ENCODE measurements at places on chromosomes 12 and 14. TPM values are rescaled to one million over a fixed set of nuclear protein-coding genes. Genes with fewer than 3 reads are reported as not detected.
A peak's percentile ranks its signal among the peaks of the same experiment; 100 is the strongest.

CELA1 gene
- not detected for total RNA-seq

FAM186B gene
- 0.30 TPM for total RNA-seq

GPRC5D gene
- not detected for total RNA-seq

OTUB2 gene
- total RNA-seq = 0.37 TPM

CISTR gene
- total RNA-seq = 0.80 TPM

ASCL1 gene
- not detected for total RNA-seq

ZNF268 gene
- total RNA-seq = 11.7 TPM

- H3K27me3 ChIP-seq = peaks cover 70% of the 10 kb centered on the region
- H3K36me3 ChIP-seq = no peaks in the 10 kb centered on the region
- no peak overlapping the region for H3K27ac ChIP-seq
- DNase-seq = no peak
These were observed 11.1 kb downstream of the KRT77 start for GRCh38 chr12:52692254-52692653.

DNA sequence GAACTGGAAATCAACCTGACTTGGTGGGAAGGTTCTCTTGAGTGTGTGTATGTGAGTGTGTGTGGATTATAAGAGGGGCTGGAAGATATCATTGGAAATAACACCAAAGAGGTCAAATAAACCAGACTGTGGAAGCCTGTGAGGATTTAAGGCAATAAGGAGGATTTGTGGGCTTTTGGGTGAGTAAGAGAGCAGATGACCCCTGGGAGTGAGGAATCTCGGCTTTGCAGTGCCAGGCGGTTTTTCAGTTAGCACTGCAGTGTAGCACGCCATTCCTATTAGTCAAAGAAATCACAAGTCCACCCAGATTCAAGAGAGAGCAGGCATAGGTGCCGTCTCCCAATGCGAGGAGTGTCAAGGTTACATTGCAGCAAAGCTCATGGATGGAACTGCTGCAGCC is 63.3 kb downstream of the CALM1 start:
- H3K4me1 ChIP-seq = peaks cover 5% of the 10 kb centered on the region
- H3K27me3 ChIP-seq = no peaks in the 10 kb centered on the region
- DNase-seq = no peak
- no peak overlapping the region for H3K4me3 ChIP-seq
- H3K36me3 ChIP-seq = no peaks in the 10 kb centered on the region
- no peak overlapping the region for H3K27ac ChIP-seq

DNA sequence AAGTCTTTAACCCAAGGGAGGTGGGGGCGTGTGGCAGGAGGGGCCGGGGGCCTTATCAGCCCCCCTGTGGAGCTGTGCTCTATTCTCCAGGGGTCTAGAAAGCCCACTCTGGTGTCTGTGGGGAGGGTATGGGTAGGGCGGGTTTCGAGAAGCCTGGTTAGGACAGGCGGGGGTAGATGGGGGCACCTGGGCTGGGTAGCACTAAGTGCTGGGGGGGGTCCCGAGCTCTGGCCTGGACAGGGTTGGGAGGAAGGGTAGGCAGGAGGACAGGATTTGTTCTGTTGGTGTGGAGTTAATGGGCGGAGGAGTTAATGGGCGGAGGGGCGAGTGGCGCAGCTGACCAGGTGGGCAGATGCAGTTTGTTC is 2.0 kb downstream of the PACS2 start:
- H3K4me1 ChIP-seq = peaks cover 25% of the 10 kb centered on the region
- H3K36me3 ChIP-seq = no peaks in the 10 kb centered on the region
- H3K27me3 ChIP-seq = no peaks in the 10 kb centered on the region
- no peak for DNase-seq

DNA sequence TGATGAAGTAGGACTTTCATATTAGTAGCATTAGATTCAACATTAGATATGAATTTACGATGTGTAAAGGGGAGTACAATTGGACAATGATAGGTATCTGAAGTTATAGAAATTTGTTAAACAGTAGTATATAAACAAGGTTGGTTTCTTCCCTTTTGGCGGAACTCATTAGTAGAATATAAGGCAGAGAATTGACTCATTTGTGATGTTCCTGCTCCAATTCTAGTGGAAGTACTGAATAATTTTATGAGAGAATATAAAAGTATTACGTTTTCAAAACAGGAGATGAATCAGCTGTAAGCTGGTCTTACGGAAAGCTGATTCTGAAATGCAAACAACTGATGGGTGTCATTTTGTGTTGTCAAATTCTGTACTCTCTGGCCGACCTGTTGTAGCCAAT is 13.4 kb downstream of the ZC3H14 start:
- peaks cover 100% of the 10 kb centered on the region for H3K36me3 ChIP-seq
- no peak for DNase-seq
- H3K27me3 ChIP-seq = no peaks in the 10 kb centered on the region
- H3K27ac ChIP-seq = no peak overlapping the region
- no peaks in the 10 kb centered on the region for H3K4me1 ChIP-seq

- no peak overlapping the region for H3K4me3 ChIP-seq
- no peak for DNase-seq
- no peaks in the 10 kb centered on the region for H3K4me1 ChIP-seq
- no peak overlapping the region for H3K27ac ChIP-seq
These were observed 709.3 kb upstream of the STXBP6 start for GRCh38 chr14:25759256-25759655.

GRCh38 chr14:68263563-68264259 is 444.1 kb downstream of the RAD51B start:
- DNase-seq = no peak
- no peak overlapping the region for H3K27ac ChIP-seq
- H3K27me3 ChIP-seq = no peaks in the 10 kb centered on the region
- no peak overlapping the region for H3K4me3 ChIP-seq
- H3K36me3 ChIP-seq = no peaks in the 10 kb centered on the region

DNA sequence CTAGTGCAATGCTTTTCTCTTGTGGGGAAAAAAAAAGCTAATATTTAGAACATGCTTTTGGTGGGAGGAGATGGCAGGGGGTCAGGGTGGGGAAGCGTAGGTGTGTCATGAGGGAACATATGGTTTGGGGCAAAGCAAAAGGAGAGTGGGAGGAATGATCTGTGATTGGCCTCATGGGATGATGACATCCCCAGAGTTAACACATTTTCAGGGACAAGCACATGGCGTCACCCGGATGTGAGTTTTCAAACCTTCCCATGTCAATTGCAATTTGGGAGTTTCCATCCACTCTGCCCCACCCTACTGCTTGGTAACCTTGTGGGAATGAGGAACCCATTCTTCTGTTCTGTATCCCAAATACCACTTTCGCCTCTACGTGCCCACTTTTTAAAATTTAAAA is 164.2 kb downstream of the SSPN start:
- no peaks in the 10 kb centered on the region for H3K36me3 ChIP-seq
- H3K4me1 ChIP-seq = no peaks in the 10 kb centered on the region
- H3K27ac ChIP-seq = no peak overlapping the region
- no peak for DNase-seq

DNA sequence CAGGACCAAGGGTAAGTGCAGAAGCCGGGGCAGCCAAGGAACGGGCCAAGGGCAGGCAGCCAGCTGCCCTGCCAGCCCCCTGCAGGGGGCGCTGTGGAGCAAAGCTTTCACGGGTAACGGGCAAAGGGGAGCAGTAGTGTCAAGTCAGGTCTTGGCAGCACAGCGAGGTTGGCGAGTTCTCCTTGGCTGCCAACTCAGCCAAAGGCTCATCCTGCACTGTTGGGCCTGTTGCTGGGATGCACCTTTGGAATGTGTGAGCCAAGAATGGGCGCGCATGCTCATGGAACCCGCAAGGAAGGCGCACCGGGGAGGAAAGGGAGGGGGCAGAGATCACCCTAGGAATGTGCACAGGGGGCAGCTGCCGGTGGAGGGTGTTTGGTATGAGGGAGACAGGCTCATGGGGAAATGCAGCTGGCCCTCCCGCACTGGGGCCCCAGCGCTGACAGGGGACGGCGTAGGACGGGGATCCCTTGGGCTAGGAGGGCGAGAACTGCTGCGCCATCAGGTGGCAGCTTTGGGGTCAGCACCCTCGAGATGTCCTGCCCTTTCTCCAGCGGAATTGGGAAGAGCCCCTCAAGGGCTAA is 138.0 kb downstream of the ASCL4 start:
- H3K4me1 ChIP-seq = no peaks in the 10 kb centered on the region
- peaks cover 71% of the 10 kb centered on the region for H3K27me3 ChIP-seq
- no peaks in the 10 kb centered on the region for H3K36me3 ChIP-seq
- peak overlapping the region; percentile 27 for H3K4me3 ChIP-seq
- no peak overlapping the region for H3K27ac ChIP-seq

DNA sequence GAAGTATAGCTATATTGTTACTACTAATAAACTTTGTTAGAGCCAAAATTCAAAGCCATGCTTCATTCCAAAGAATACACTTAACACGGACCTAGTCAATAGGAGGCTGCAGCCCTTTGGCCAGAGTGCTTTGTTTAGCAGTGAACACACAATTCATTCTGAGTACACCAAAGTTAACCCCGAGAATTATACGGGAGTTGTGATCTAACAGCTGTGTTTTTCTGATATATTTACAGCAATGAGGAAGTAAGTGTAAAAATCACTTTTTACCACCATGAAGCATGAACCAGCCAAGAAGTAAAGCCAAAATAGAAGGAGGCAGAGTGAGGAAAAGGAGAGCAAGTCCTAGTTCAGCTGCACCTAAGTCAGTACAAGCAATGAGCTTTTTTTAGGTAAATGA is 156.8 kb upstream of the PDE3A start:
- H3K27me3 ChIP-seq = no peaks in the 10 kb centered on the region
- peak overlapping the region; percentile 85 for H3K27ac ChIP-seq
- peaks cover 48% of the 10 kb centered on the region for H3K4me1 ChIP-seq
- DNase-seq = no peak
- no peaks in the 10 kb centered on the region for H3K36me3 ChIP-seq
- no peak overlapping the region for H3K4me3 ChIP-seq

DNA sequence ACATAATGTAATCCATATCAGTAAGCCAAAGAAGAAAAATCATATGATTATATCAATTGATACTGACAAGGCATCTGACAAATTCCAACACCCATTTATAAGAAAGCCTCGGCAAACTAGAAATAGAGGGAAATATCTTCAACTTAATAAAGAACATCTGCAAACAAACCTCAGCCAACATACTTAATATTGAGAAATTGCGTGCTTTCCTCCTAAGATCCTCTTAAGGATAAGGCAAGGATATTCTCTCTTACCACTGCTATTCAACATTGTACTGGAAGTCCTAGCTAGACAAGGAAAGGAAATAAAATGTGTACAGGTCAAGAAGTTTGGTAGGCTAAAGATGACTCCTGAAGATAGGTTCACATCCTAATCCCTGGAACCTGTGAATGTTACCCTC is 115.9 kb downstream of the DERA start:
- H3K4me3 ChIP-seq = no peak overlapping the region
- H3K4me1 ChIP-seq = no peaks in the 10 kb centered on the region
- H3K27me3 ChIP-seq = no peaks in the 10 kb centered on the region
- no peak overlapping the region for H3K27ac ChIP-seq

DNA sequence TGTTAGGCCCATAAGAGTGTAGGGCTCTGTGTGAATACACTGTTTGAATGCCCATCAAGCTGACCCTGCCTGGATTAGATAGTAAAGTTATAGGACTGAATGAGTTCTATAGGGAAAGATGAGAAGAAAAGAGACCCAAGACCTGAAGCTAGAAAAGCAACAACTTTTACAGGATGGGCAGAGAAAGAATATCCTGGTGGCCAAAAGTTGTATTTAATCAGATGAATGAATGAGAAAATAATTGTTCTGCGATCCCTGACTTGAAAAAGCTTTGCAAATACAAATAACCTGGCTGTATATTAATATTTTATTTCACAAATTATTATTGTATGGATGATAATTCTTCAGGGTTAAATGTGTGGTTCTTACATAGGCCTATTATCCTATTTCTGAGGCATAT is 2.8 kb upstream of the ANO6 start:
- H3K27ac ChIP-seq = no peak overlapping the region
- H3K27me3 ChIP-seq = no peaks in the 10 kb centered on the region
- H3K4me3 ChIP-seq = no peak overlapping the region
- no peaks in the 10 kb centered on the region for H3K36me3 ChIP-seq

- DNase-seq = no peak
- H3K27me3 ChIP-seq = no peaks in the 10 kb centered on the region
- H3K27ac ChIP-seq = peak overlapping the region; percentile 62
- peaks cover 46% of the 10 kb centered on the region for H3K4me1 ChIP-seq
These were observed 40.7 kb upstream of the MTERF2 start for GRCh38 chr12:107027636-107028053.

DNA sequence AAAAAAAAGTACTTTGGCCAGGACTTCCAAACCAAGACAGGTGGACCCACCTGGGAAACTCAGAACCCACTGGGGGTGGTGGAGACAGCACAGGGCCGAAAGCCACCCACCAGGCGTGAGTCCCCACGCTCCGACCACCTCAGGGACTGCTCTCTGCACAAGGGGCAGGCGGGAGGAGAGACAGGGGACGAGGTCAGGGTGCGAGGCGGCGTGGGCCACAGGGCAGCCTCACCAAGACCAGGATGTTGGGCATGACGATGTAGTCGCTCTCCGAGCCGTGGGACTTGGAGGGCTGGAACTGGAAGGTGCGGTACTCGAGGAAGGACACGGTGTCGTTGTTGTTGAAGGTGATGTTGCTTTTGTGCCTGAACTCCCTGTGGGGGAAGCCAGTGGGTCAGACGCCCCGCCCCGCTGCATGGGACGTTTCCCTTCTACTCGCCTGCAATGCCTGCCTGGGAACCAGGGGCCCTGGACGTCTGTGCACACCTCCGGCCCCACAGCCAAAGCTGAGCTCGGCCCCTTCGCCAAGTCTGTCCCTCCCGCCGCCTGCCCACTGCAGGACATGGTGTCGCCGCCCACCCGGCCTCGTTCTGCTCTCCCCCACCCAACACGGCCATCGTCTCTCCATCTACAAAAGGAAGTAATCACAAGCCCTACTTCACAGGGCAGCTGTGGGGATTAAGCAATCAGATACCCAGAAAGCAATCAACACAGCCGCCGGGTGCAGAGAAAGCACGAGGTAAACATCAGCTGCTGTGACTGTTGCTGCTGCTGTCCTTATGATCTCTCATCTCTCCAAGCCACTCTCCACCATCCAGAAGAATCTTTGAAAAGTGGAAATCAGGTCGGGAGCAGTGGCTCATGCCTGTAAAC is 48.7 kb downstream of the SCARB1 start:
- no peak for DNase-seq
- H3K36me3 ChIP-seq = peaks cover 55% of the 10 kb centered on the region
- H3K4me3 ChIP-seq = no peak overlapping the region
- H3K27me3 ChIP-seq = no peaks in the 10 kb centered on the region
